ENCODE measurements at places on chromosomes 4 and X.

- DNase-seq = no peak
Observed at GRCh38 chr4:53321151-53321983, 44.5 kb downstream of the SCFD2 start.

DNA sequence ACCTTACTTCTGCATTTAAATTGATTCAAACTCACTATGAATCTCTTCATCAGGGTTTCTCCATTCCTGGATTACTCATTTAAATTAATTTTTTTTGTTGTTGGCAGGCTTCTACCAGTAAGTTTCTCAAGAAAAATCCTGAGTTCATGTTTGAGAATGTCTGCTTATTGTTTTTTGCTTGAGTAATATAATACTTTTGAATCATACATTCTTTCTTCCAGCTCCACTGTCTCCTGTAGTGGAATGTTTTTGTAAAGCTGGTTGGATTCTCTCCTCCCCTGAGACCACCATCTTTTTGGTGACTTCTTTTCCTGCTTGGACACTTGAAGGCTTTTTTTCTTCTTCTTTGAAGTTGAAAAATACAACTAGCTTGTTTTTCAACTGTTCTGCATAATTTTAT lies 4.3 kb upstream of the MID1IP1 start:
- DNase-seq = no peak

GRCh38 chr4:86496094-86497080 lies 97.7 kb upstream of the PTPN13 start:
- peak; percentile 48 for DNase-seq

- no peak for DNase-seq
Observed at GRCh38 chr4:107906458-107907100, 24.8 kb upstream of the CYP2U1 start.

DNA sequence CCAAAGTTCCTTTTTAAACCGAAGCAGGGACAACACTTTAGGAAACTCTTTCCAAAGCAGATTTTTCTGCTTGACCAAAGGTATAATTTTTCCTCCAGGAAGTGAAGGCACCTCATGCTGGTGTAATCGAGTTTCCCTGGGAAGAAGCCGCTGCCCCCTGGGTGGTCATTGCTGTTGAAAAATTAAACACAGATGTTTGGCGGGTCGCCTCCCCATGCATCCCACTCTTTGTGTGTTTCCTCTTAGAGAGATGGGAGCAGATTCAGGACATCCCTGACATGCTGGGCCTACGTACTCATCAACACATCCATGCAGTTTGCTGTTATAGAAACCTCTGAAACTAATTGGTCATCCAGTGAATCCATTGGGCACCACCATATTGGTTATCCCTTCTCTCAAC lies 179.2 kb upstream of the HCCS start:
- no peak for DNase-seq

DNA sequence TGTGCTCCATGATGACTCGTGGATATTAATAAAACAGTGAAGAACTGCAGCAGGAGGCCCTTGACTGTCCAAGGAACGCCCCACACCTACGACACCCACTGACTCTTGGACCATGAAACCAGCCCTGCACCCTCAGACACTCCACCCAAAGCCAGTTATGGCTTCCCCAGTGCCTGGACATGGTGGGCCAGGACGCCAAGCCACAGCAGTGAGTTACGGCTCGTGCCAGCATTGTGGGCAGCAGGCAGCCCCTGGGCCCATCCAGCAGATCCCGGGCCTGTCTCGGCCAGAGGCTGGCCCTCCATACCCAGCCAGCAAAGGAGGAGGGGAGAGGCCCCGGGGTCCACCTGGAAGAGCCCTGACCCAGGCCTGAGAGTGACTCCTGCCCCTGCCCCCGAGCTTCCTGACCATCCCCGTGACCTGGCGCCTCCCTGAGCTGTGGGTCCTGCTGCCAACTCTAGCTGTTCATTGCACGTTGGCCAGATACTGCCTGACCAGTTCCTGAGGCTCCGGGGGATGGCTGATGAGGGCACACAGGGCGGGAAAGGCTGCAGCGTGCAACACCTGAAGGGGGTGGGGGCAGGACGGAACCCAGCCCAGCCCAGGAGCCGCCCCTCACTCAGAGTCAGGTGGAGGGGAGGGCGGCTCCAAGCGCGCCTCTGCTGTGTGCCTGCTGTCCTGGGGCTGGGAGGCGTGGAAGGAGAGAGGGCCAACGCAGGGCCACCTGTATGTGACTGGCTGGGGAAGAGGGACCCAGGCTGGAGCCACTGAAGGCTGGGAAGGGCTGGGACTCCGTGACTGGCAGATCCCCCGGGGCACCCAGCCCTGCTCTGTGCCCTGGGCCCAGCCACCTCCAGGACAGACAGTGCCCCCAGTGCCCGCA lies 739 bp downstream of the SLC49A3 start:
- DNase-seq = peak; percentile 66

DNA sequence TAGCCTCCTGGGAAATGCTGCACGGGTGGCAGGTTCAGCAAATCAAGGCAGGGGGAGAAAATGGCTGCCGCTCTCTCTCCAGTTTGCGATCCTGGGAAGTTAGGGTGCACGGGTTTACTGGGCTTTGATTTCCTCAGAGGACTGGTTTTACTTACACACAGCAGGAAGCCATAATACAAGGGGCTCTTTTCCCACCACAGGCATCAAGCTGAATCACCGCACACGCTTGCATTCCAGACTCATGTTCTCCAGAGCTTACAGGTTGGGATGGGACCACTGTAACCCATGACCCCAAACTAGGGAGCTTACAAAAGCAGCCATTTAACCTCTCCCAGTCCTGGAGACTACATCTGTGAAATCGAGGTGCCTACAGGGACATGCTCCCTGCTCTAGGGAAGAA lies 159.8 kb downstream of the DHRSX start:
- DNase-seq = no peak

GRCh38 chr4:18397681-18398390 lies 376.3 kb upstream of the LCORL start:
- no peak for DNase-seq

DNA sequence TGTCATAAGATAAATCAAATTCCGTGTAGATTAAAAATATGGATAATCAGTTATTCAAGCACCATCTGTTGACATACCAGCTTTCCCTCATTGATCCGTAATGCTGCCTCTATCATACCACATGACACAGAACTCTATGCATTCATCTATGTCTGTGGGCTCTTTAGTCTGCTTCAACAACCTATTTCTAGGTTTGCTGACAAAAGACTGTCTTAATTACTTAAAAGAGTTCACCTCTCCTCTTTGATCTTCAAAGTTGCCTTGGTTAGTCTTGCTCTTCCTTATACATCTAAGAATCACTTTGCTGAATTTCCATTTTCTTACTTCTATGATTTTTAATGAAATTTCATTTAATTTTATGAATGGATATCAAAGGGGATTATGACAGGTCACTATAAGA lies 57.0 kb upstream of the PRSS48 start:
- DNase-seq = no peak

GRCh38 chrX:95040104-95040503 lies 1366.1 kb downstream of the FAM133A start:
- DNase-seq = no peak

DNA sequence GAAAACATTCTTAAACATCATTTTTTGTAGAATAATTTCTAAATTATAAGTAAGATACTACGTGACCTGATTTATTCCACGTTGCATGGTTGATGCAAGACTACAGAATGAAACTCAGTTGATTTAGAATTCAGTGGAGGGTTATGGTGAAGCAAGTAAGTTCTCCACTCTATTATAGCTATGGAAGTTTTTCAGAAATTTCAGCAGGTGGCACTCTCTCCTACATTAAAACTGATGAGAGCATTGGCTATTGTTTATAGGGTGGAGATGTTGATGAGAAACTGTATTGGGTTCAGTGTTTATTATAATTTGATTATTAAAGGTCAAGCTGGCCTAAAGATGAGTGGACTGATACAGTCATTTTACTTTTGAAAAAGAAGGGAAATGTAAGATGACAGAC lies 88.0 kb downstream of the FNIP2 start:
- no peak for DNase-seq

- DNase-seq = no peak
Observed at GRCh38 chr4:189092581-189092980, 848.1 kb upstream of the FRG1 start.

DNA sequence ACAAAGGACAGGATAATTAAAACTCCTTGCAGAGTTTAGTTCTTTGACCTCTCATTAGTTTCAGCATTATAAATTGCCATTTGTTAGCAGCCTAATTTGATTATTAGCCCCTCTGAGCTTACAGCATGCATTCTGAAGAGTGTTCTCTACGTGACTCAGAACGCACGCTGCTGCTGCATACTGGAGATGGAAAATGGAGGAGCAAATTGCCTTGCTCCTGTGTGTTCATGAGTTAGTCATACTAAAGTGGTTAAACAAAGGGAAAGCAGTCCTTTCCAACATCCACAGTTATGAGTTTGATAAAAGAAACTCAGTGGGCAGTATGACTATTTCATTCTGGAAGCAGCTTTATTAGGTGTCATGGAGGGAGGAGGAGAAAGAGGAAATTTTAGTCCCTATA lies 922.5 kb downstream of the RPA4 start:
- no peak for DNase-seq

DNA sequence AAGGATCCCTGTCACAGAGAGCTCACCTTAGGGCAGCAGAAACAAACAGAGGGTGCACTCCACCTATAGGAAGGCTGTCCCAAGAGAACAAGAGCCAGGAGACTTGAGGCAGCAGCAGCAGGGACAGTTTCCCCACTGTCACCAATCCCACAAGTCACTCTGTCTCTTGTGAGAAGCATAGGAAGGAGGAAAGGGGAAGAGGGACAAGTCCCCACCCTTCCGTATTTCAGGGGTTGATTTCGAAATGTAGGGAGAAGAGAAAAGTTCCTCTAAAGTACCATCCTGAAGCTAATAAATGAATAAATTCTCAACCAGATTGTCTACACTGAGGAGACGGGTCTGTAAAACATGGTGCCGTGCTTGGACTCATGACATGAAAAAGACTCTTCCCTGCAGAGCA lies 9.5 kb upstream of the TLR8 start:
- DNase-seq = no peak

DNA sequence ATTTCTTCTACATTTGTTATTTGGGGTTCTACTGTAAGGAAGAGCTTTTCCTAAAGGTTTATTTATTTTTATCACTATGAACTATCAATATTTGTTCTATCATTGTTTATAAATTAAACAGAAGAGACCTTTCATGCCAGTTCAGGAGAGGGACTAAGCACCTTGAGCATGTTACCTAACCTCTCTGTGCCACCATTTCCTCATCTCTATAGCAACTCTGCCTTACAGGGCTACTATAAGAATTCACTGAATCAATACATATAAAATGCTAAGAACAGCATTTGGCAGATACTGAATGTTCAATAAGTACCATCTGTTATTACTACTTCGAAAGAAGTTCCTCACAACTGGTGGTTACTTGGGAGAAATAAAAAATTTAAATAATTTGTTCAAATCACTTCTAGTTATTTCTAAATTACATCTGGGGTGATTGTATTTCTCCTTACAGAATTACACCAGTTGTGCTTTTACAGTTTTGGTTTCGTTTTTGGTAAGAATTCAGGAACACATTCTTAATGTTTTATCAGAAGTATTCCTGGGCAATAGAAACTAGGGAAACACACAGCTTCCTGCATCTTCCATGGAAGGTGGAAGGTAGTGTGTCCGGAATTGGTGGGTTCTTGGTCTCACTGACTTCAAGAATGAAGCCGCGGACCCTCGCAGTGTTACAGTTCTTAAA lies 32.9 kb downstream of the EREG start:
- no peak for DNase-seq

DNA sequence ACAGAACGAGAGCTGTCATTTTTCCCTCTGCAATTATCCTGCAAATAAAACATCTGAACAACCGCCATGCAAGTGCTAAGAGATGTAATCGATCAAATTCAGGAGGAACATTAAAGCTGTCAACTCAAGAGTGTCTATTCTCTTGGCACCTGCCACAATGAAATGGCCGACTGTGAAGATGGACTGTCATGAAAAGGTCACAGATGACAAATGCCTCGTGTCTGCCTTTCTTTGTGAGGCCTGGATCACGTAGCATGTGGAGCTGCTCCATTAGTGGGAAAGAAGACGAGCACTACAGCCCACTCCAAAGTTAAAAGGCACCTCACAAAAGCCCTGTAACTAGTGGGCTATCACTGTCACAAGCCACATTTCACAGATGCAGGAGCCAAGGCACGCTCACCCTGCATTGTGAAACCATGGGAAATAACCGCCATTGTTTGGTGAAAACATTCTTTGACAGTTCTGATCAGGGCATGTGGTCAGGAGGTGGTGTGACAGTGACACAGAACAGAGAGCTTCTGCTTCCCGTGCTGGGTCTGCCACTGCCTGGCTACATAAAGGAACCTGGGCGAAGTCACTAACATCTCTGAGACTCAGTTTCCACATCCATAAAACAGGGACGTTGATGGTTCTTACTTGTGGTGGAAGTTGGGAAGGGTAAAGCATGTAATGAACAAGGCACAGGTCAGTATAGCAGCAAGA lies 98.9 kb downstream of the EVC2 start:
- no peak for DNase-seq

GRCh38 chrX:131830400-131831184 lies 192.5 kb upstream of the STK26 start:
- peak; percentile 25 for DNase-seq

DNA sequence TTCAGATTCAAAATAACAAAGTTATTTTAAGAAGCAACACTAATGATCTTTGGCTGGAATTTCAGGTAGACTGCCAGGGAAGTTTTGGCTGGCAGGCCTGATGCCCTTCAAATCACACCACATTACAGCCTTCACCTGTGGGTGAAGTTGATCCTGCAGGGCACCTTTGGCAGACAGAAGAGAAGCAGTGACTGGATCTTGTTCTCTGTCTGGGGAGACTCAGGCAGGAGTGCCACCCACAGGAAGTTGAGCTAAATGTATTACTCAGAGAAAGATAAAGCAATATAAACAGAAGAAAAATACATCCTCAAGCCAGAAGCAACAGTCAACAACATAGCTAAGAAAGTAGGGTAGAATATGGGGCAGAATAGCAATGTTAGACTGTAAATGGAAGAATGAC lies 12.8 kb upstream of the CFAP299 start:
- peak; percentile 70 for DNase-seq

DNA sequence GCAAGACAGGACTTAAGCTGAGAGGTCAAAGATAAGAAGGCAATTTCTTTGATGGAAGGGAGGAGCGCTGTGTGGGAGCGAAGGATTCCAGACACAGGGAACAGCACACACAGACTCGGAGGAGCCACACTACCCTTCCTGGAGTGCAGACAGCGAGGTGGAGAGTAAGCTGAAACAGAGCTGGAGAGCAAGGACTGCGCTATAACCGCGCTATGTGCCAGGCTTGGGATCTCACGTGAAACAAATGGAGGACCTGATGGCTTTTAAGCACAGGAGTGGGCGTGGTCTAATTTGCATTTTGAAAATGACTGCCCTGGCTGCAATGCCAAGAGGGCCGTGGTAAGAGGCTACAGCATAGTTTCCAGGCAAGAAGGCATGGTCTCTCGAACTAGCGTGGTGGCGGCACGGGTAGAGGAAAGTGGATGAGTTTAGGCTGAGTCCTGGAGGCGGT lies 113.9 kb upstream of the SORBS2 start:
- DNase-seq = no peak

DNA sequence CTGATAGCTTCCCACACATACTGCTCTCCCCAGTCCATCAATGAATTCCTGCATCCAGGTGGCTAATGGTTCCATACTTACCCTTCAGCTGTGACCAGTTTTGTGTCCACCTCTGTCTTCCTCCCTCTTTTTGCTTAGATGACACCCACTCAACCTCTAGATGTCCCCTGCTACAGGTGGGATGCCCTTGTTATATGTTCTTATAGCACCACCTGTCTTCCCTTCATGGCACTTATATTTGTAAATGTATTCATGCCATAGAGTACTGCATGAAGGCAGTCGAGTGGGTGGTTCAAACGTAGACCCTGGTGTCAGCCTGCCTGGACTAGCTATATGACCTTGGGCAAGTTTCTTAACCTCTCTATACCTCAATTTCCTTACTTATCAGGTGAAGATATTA lies 6.5 kb upstream of the USP46 start:
- no peak for DNase-seq

- no peak for DNase-seq
Observed at GRCh38 chrX:8341814-8342590, 122.6 kb upstream of the VCX3B start.
